GM23248 (cell line): ENCODE measurements at places on chromosomes 4 and X.

DNA sequence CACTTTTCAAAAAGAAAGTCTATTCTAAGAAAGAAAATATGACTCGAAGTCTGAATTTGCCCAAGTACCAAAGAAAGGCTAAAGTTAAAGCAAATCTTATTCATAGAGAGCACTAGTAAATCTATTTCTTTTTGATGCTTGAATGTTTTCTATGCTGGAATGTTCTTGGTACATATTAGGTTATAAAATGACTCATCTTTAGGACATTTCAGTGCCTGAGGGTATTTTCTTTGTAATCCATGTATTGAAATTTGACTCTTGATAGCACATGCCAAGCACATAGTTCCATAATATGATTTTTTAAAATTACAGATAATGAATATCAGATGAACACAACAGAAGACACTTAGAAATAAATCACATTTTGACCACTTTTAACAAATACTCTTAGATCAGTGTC lies 232.8 kb downstream of the TRIML1 start:
- peak; percentile 5 for DNase-seq

DNA sequence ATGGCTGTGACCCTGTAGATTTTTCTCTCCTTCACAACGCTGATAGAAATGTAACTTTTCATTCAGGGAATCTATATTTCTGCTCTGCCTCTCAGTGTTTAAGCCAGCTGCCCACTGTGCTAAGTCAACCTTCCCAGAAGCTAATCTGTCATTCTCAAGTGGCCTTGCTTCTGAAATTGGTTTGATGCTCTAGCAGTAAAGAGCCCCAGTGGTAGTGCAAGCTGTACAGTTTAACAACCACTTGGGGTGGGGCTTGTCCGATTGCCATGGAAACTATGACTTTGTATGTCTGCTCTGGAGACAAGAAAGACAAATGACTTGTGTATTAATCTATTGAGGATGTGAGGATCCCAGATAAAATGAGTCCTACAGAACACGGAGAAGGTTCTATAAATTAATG lies 620.9 kb upstream of the GALNT7 start:
- DNase-seq: no peak

- no peak for DNase-seq
Observed at GRCh38 chr4:85864259-85865205, 389.6 kb downstream of the ARHGAP24 start.

GRCh38 chrX:13015536-13016236 lies 28.7 kb downstream of the FAM9C start:
- DNase-seq: no peak

- DNase-seq: no peak
Observed at GRCh38 chrX:44949125-44949524, 76.1 kb downstream of the KDM6A start.

DNA sequence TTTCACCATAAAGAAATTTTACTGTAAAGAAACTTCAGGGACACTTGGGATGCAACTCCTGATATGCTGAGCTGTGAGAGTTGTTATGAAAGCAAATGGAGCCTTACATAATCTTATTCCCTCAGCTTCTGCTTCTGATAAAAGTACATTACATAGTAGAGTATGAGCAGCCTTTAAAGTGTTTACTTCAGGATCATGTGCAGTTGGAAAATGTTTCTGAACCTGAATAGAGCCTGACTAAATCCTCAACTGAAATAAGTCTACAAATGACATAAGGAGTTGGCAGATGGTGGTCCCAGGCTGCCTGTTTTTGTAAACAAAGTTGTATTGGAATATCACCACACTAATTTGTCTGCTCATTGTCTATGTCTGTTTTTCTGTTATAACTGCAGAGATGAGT lies 19.3 kb downstream of the RASSF6 start:
- DNase-seq: no peak

DNA sequence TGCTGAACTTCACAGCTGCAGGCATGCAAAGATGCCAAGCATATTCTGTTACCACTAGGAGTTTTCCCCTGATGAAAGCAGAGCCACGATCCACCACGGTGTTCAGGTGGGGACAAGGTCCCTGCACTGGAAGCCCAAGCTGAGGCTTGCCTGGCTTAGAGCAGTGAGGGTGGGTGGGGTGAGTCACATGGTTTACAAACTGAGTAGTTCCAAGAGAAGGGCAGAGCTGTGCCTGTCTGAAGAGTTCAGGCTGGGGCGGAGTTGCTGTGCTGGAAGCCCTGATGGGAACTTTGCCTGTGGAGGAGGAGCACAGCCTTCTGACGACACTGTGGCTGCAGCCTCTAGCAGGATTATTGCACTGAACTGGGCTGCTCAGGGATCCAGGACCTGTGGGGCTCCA lies 45.5 kb downstream of the FAM9B start:
- DNase-seq: peak; percentile 77

- no peak for DNase-seq
Observed at GRCh38 chr4:160375772-160376452, 1273.0 kb downstream of the RAPGEF2 start.

DNA sequence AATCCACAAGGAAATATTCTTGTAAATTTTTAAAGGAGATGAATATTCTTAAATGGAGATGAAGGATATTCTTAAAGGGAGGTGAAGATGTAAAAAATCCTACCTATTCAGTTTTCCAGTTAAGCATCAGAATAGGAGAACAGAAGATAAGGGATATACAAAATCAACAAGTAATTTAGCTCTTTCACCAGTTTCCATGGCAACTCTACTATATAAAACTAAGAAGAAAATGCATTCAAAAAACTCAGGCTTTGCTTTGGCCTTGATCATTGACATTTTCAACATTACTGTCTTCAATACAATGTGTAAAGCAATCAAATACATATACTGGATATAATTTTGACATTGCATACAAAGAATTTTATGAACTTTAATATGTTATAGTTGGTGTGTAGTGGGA lies 622.7 kb upstream of the GRID2 start:
- DNase-seq: no peak

DNA sequence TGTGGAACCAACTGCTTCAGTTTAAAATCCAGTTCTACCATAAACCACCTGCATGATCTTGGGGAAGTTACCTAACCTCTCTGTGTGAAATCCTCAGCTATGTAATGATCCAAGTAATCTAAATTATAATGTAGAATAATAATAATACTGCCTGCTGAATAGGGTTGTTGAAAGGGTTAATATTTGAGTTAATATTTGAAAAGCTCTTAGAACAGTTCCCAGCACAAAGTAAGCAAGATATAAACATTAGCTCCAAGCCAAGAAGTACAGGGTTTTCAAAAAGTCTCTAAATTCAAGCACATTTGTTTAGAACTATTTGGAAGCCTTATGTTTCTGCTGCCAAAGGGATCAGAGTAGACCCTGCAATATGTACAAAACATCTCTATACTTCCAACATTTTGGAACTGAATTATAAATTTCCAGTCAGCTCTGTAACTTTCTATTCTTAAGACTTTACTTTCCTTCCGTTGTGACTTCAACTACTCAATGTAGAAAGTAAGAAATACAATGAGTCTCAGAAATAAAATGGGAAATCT lies 76.7 kb upstream of the FAM9C start:
- DNase-seq: no peak

- DNase-seq: no peak
Observed at GRCh38 chrX:19350941-19351384, 7.2 kb downstream of the PDHA1 start.

DNA sequence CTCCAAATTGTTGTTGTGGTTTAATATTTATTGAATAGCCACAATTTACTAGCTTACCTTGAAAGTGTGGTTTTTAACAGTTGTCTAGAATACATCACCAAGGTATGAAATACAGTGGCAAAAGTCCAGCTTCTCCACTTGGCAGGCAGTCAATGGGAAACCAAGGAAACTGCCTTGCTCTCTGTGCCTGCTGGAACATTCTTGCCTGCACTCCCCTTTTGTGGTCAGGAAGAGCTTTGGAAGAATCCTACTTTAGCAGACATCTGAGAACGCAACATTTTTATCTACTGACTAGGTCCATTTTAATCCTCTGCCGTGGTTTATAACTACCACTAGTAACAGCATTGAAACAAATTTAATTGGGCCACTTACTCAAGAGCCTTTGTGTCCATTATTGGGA lies 64.5 kb downstream of the TENM3 start:
- DNase-seq: peak; percentile 12

GRCh38 chr4:7254736-7255487 lies 62.6 kb downstream of the SORCS2 start:
- DNase-seq: peak; percentile 69

DNA sequence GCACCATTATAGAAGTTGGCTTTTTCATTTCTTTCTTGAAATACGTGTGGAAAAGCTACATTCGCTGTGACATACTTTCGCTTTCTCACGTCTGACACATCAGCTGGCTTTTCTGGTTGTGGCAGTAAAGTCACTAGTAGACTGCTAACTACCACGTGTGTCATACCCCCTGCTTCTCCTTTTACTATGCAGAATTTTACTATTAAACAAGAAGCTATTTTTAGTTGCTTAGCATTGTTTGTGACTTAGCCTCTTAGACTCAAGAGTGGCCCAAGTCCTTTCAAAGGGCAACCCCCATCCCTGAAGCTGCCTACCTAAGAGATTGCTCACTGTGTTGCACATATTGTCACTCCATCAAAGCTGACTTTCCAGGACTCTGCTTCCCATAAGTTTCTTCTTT lies 2.1 kb upstream of the IL2 start:
- DNase-seq: peak; percentile 67

DNA sequence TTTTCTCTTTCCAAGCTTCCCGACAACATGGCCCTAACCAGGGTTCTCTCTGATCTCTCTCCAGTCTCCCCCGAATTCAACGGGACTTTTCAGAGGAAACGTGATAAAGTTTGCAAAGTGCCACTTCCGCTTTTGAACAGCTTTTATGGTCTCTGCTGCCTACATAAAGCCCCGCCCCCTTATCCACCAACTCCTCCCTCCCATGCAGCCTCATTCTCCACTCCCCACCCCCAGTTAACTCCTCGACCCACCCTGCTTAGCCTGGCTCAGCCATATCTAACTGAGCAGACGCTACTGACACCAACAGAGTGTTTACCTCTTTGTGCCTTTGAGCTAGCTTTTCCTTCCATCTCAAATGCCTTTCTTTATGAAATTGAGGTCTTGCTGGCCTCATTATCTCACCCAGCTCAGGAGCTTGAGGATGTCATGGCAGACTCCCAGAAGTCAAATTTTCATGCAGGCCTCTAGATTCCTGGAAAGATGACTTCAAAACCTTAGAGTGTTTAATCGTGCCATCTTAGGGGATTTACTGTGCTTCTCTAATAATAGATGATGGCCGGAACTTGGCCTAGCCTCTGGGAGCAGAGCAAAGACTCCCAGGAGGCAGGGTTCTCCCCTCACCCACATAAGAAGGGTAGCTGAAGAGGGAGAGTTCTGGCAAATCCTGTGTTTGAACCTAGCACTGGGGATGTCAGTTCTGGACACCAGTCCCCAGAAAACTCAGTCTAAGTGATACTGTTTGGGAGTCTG lies 606.0 kb downstream of the BCOR start:
- DNase-seq: no peak

DNA sequence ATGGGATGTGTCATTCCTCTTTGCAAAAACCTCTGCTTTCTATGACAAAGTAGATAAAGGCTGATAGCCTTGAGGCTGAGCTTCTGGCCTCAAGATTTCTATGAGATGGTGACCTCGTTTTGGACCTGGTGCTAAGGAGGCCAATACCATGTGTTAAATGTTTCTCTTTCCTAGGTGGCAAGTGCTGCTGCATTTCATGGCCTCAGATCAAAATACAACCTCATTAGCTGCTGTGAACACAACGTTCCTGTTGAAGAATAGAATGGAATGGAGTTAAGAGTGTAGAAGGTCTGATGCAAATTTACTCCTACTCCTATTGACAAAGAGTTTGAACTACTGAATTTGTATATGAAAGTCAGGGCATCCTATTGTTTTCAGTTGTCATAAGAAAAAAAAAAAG lies 112.0 kb downstream of the C4orf51 start:
- no peak for DNase-seq
